Naive thymus-derived CD8-positive, alpha-beta T cell (primary cell): ENCODE measurements at places on chromosomes 3 and 15. TPM values are rescaled to one million over a fixed set of nuclear protein-coding genes. Genes with fewer than 3 reads are reported as not detected.

DNA sequence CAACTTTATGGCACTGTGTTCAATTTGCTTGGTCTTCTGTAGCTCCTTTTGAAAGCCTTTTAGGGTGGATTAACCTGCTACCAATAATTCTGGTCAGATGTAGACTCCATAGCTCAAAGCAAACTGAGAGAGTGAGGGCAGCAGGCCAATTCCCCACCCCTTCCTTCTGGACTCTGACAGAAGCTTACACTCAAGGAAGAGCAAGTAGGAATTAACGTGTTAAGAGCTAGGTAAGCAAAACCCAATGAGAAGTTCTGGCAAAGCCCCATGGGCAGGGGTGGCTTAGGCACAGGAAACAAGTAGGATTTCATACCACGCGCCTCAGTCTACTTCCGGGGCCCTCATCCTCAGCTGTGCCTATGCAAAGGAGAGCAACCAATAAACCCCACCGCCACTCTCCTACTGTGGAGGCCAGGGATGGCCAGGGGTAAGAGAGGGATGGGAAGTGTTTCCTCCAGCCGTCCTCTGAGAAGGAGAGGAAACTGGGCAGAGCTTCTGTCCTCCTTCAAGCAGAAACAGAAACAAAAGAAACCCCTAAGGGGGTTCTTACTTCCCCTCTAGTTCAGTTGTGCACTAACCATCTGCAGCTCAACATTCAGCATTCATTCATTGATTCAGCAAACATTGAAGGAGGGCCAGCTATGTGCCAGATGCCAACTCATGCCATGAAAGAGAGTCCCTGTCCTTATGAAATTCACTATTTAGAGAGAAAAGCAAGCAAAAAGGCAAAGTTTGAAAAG lies 12.6 kb downstream of the CCR5 start:
- H3K4me3 ChIP-seq: no peak overlapping the region
- no peaks in the 10 kb centered on the region for H3K36me3 ChIP-seq
- no peak for DNase-seq
- peaks cover 7% of the 10 kb centered on the region for H3K4me1 ChIP-seq

DNA sequence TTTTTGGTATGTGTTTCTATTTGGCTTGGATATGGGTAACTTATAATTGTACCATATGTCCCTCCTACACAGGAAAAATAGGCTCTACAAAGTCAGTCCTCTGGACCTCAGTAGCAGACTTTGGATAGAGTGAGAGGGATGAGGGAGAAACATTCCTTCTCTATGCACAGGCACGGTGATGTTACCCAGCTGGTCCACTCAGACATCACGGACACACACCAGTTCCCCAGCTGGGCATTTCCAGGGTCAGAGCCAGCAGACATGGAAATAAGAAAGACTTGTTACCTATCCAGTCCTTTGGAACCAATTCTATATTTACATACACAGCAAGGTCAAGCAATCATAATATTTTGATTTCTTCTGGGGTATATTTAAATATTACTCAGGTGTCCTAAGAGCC lies 433.1 kb upstream of the KCNMB2 start:
- H3K4me3 ChIP-seq: no peak overlapping the region
- no peak overlapping the region for H3K27ac ChIP-seq
- no peaks in the 10 kb centered on the region for H3K4me1 ChIP-seq
- no peak for DNase-seq

FILIP1L gene
- not detected for total RNA-seq

RIOX2 gene
- total RNA-seq: 34.1 TPM

CASR gene
- total RNA-seq: not detected
